ENCODE measurements at places on chromosomes 5 and 9. TPM values are rescaled to one million over a fixed set of nuclear protein-coding genes. Genes with fewer than 3 reads are reported as not detected.

DNA sequence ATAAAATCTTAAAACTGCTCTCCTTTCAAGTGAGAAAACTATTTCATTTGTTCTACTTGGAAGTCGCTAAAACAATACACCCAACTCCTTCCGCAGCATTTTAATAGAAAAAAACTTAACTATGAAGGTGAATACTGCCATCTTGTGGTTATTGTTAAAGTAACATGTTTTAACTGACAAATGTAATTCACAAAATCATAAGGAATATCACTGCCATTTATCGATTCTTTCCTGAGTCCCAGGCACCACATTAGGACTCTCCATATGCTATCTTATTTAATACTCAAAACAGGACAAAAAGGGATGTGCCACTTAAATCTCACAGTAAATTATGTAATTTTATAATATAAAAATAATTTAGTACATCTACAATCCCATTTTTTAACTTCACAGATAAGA lies 130.5 kb upstream of the ITGA1 start:
- no peak for DNase-seq

GRCh38 chr5:134047687-134048056 lies 42.9 kb upstream of the VDAC1 start:
- DNase-seq, result no peak

GRCh38 chr9:116860509-116861120 lies 173.5 kb downstream of the TRIM32 start:
- DNase-seq, result peak; percentile 29

The PCDHA12 gene
- total RNA-seq, result not detected

The ZNF608 gene
- not detected for total RNA-seq

The SOX30 gene
- total RNA-seq, result 0.11 TPM

DNA sequence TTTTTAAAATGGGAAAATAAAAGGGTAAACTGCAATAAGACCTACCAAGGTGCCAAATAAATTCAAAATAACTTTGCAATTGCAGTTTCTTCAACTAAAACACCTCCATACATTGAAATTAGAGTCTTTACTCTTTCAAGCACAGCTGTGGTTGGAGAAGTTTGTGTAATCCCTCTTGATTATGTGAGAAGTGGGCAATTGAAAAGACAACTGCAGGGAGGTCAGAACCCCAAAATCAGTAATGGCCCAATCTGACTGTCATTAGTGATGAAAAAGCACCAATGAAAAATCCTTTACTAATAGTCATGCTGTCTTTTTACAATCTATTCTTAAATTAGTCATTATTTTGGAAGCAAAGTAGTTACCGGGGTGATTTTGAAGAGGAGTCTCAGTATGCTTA lies 116.7 kb upstream of the RGMB start:
- DNase-seq, result no peak

DNA sequence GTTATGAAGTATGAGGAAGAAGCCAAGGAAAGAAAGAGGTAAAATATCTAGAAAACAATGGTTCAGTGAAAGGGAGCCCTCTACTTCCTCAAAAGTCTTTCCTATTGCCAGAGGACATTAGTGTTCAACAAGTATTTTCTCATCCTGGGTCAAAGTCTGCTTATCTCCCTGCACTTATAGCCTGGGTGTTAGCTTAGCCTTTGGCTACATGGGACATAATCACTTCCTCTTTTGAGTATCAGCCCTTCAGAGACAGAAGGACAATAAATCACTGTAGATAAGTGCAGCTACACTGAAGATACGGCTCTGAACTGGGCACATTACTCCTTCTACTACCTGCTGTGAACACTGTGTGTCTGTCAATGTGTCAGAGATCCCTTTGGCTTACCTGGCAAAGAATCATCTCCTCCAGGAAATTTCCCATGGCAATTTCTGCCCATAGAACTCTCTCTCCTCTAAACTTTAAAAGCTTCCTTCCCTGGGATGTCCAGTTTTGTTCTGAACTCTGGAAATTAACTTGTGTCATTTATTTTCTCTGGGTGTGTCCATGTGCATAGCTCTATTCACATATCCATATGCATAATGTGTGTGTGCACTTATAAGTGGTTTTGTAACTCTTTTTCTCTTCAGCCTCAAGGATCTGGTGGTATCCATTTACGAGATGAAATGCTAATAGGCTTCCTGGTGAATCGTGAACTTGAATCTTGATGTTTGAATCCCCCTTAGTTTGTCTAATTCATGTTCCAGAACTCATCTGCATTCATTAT lies 30.0 kb upstream of the RECK start:
- DNase-seq, result no peak

- no peak for DNase-seq
Measured at GRCh38 chr5:23877847-23878246, 370.4 kb downstream of the PRDM9 start.

- no peak for DNase-seq
Measured at GRCh38 chr9:128551657-128552152, 682 bp upstream of the SPTAN1 start.

The TEX48 gene
- 0.61 TPM for total RNA-seq

DNA sequence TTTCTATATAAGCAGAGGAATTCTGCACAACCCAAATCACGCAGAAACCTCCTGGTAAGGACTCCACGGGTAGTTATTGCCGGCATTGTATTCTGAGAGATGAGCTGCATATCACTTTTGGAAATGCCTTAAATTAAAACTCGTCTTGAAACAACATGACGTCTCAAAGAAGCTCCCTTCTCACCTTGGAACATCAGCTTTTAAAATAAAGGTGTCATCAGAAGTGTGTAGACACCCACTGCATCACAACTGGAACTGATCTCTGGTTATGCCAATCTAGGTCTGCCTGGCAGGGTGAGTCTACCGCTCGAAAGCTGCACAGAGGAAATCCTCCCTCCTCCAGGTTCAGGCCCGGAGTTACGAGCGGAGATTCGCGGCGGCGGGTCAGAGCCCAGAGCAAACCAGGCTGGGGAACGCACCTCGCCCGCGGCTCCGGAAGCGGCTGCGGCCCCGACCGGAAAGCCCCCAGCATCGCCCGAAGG lies 974 bp upstream of the SLC12A2 start:
- no peak for DNase-seq

- no peak for DNase-seq
Measured at GRCh38 chr5:153827397-153827796, 211.3 kb downstream of the FAM114A2 start.

GRCh38 chr9:32306006-32306405 lies 78.4 kb upstream of the ACO1 start:
- no peak for DNase-seq

- no peak for DNase-seq
Measured at GRCh38 chr9:99400184-99400731, 178.2 kb downstream of the SEC61B start.

The PPP3R2 gene
- total RNA-seq, result not detected

DNA sequence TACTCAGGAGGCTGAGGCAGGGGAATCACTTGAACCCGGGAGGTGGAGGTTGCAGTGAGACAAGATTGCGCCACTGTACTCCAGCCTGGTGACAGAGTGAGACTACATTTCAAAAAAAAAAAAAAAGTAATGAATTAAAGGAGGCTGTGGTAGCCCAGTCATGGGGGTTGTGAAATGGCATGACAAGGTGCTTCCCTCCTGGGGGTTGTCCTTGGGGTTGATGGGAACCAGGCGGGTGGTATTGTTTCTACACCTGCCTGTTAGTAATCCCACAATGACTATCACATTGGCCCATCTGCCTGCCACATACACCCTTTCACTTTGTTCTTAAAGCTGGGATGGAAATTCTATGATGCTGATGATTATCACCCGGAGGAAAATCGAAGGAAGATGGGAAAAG lies 5.6 kb downstream of the IDNK start:
- DNase-seq, result no peak

The SNAPC4 gene
- total RNA-seq, result 9.6 TPM

- no peak for DNase-seq
Measured at GRCh38 chr5:73733219-73733618, 107.2 kb downstream of the ARHGEF28 start.

DNA sequence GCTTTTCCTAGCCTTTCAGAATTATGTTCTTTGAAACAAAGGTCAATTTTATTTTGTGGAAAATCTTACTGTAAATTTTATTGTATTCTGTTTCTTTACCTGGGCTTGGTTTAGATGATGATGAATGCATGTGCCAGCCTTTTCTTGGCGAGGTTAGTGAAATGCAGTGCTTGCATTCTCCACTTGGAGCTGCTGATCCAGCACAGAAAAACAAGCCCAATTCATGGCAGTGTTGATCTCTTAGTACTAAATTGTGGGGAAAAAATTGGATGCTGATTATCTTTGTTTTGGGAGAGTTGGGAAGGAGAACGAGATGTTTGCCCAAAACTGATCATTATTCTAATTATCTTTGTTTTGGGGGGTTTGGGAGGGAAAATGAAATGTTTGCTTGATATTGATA lies 3.7 kb downstream of the HABP4 start:
- DNase-seq, result no peak

DNA sequence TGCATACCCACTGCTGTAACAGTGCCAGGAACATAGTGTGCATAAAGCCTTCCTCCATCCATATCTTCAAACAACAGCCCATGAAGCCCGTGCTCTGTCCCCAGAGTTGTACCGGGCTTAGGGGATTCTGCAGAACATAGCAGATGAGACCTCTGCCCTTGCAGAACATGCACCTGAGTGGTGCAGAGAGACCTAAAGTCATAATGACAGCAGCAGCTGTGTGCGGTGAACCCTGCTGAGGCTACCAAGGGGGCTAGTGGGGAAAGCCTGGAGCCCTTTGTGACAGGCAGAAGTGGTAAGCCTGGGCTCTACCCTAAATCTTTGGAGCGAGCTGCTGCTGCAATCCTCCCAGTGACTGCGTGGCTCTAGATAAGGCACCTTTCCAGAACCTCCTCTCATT lies 32.2 kb upstream of the BRD3 start:
- no peak for DNase-seq

GRCh38 chr9:133887540-133888047 lies 104.5 kb downstream of the VAV2 start:
- DNase-seq, result no peak

DNA sequence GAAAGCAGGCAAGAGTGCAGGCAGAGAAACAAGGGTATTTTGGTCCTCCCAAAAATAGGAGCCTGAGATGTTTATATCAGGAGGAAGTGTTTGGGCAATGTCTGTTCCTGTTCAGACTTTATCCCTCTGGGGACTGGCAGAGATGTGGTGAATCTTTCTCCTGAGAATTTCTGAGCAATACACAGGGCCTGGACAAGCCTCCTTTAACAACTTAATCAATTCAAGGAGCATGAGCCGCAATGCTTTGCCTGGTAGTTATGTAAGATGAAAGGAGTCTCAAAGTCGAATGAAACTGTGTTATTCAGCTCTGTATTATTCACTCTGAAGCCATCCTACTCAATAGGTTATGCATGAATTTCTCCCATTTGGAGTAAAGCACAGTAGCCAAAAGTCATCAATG lies 365.6 kb downstream of the MAN2A1 start:
- DNase-seq, result no peak

- DNase-seq, result no peak
Measured at GRCh38 chr9:116608064-116608463, 79.0 kb upstream of the TRIM32 start.

The GPR151 gene
- not detected for total RNA-seq

GRCh38 chr9:119963798-119964372 lies 594.6 kb upstream of the BRINP1 start:
- DNase-seq, result no peak

The KCNN2 gene
- not detected for total RNA-seq

- no peak for DNase-seq
Measured at GRCh38 chr9:30329431-30329830, 2055.0 kb upstream of the ACO1 start.

GRCh38 chr5:31751610-31752009 lies 112.7 kb downstream of the PDZD2 start:
- no peak for DNase-seq

Data from activated CD8-positive, alpha-beta T cell treated with anti-CD3 and anti-CD28 coated beads, Interleukin-2, amount 10 ng/mL, durations not matched to agents 7 days and 5 days (primary cell).